Ascending aorta (tissue), 2 donors: ENCODE measurements at places on chromosomes 1 and 21. TPM values are rescaled to one million over a fixed set of nuclear protein-coding genes. Genes with fewer than 3 reads are reported as not detected.
A peak's percentile ranks its signal among the peaks of the same experiment; 100 is the strongest.

GRCh38 chr1:226002667-226003501, 3.7 kb upstream of the SDE2 start:
- H3K4me1 ChIP-seq = peaks cover 15% of the 10 kb centered on the region
- no peaks in the 10 kb centered on the region for H3K27me3 ChIP-seq
- H3K36me3 ChIP-seq = no peaks in the 10 kb centered on the region
- H3K27ac ChIP-seq = peak overlapping the region; percentile 50

GRCh38 chr1:203033287-203033686, 7.0 kb downstream of the PPFIA4 start:
- no peak overlapping the region for H3K4me3 ChIP-seq
- H3K4me1 ChIP-seq = peaks cover 8% of the 10 kb centered on the region
- no peak for DNase-seq
- H3K36me3 ChIP-seq = no peaks in the 10 kb centered on the region
- H3K27me3 ChIP-seq = no peaks in the 10 kb centered on the region

- H3K27ac ChIP-seq = no peak overlapping the region
- H3K4me1 ChIP-seq = peaks cover 24% of the 10 kb centered on the region
- DNase-seq = no peak
Observed at GRCh38 chr1:211332830-211333229, 6.2 kb downstream of the TRAF5 start.

GRCh38 chr1:156578055-156578454, 1.5 kb upstream of the TTC24 start:
- no peaks in the 10 kb centered on the region for H3K4me1 ChIP-seq
- H3K27ac ChIP-seq = no peak overlapping the region
- no peaks in the 10 kb centered on the region for H3K36me3 ChIP-seq
- no peak for DNase-seq
- H3K4me3 ChIP-seq = no peak overlapping the region

Gene CYP4Z1
- 4.8 TPM for total RNA-seq

- DNase-seq = no peak
- no peak overlapping the region for H3K4me3 ChIP-seq
- H3K4me1 ChIP-seq = no peaks in the 10 kb centered on the region
- H3K27me3 ChIP-seq = no peaks in the 10 kb centered on the region
- H3K36me3 ChIP-seq = no peaks in the 10 kb centered on the region
- H3K27ac ChIP-seq = no peak overlapping the region
Observed at GRCh38 chr1:224852901-224853568, 76.4 kb upstream of the DNAH14 start.
